ENCODE measurements at places on chromosomes 3 and 15. TPM values are rescaled to one million over a fixed set of nuclear protein-coding genes. Genes with fewer than 3 reads are reported as not detected.

LEKR1 gene
- 0.56 TPM for total RNA-seq

IL16 gene
- total RNA-seq = 2.7 TPM

- no peak for DNase-seq
Measured at GRCh38 chr15:33182278-33182905, 12.1 kb downstream of the FMN1 start.

DNA sequence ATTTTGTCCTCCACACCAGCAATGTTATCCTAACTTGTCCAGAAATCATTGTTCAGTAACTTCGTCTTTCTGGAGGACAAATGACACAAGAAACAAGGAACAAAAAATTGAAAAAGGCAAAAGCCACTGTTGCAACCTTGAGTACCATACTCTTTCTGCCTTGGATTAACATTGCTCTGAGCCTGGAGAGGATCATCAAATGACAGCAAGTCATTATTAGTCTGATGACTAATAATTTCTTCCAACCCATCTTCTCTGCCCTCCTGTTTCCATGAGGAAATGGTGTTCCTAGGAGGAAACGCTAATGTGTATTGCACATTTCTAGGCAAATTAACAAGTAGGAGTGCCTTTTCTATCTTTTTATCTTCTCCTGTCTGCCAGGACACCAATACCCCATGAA lies 153.9 kb downstream of the PCCB start:
- no peak for DNase-seq

DNA sequence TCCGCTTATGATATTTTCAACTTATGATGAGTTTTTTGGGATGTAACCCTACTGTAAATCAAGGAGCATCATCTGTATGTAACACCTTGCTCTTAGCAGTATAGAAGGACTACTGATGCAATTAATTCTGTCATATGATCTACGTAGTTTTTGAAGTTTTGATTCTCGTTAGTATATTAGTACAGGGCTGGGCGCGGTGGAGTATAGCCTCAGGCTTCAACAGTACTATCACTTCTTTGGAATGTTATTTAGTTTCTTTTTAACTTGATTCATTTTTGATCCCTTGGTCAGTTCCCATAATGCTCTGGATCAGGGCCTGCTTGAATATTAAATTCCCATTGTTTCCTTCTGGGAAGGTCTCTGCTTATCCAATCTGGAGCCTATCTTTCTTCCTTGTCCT lies 23.9 kb upstream of the AP4E1 start:
- no peak for DNase-seq
